ENCODE measurements at places on chromosomes 1 and 21.
A peak's percentile ranks its signal among the peaks of the same experiment; 100 is the strongest.

DNA sequence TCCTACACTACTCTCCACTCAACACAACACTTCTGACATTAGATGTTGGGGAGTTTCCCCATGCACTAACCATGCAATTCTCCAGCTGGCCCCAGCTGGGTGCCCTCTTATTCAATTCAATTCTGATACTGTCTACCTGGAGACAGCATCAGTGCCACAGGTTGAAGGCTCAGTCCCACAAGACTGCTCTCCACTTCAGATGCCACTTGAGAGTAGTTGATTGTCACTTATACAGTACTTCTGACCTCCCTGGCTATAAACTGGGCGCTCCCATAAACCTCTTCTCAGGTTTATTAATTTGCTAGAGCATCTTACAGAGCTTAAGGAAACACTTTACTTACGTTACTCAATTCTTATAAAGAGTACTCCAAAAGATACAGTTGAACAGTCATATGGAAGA is 442.3 kb downstream of the LRRIQ3 start:
- DNase-seq = no peak

DNA sequence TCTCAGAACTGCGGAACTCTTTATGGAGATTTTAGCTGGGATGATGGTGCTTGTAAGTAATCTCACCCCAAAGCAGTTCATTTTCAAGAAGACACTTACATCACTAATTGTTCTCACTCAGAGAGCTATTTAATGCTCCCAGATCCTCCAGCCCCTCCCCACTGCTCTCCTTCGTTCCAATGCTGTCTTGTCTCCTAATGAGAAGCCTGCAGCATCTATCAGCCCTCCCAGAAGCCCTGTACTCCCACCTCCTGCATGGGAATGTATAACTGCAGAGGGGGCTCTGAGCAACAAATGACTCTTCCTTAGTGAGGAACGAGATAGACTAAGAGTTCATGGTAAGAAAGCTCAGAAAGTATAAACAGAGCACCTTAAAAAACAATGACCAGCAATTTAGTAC is 377.4 kb upstream of the RUNX1 start:
- DNase-seq = no peak

DNA sequence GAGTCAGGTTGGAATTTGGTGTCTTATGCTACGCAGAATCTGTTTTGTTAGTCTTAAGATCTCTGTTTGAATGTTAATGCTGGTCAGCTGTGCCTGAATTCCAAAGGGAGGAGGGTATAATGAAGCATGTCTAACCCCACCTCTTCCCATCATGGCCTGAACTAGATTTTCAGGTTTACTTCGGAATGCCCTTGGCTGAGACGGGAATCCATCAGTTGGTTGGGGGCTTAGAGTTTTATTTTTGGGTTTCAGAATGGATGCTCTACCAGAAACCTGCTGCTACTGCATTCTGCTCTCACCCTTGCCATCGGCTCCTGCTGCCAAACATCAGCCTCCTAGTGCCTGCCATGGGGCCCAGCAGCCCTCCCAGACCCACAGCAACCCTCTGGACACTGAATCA is 24.1 kb upstream of the ETV3 start:
- DNase-seq = no peak

GRCh38 chr1:42740851-42741580 is 980 bp upstream of the CLDN19 start:
- DNase-seq = no peak

- no peak for DNase-seq
These were observed 38.0 kb downstream of the PTPN14 start for GRCh38 chr1:214513394-214513793.

DNA sequence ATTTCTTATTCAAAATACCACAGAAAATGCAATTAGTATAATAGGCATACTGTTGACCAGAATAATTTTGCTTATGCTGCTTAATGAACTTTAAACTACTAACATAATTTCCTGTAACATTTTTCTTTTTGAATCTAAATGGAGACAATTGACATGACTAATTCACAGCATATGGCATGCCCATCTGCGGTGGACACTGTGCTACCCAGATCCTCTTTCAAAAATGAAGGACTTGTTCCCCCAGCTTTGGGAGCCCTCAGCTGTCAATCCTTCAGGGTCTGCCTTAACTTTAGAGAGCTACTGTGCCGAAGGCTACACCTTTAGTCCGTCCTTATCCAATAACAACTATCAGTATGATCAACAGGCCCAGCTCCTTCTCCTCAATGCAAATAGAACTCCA is 789.0 kb downstream of the PLA2G4A start:
- no peak for DNase-seq

DNA sequence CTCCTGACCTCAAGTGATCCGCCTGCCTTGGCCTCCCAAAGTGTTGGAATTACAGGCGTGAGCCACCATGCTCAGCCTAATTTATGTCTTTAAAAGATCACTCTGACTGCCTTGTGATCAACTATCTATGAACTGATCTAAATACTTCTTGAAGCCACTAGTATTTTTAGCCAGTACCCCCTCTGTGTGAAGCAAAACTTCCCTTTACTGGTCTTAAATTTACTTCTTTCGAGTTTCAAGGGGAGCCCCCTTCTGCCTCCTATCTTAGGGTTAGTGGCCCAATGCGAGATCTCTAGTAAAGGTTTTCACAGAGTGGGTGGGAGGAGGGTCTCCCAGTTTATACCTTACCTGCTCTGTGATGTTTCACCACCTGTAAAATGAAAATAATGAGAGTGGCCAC is 66.1 kb upstream of the RPL11 start:
- no peak for DNase-seq

DNA sequence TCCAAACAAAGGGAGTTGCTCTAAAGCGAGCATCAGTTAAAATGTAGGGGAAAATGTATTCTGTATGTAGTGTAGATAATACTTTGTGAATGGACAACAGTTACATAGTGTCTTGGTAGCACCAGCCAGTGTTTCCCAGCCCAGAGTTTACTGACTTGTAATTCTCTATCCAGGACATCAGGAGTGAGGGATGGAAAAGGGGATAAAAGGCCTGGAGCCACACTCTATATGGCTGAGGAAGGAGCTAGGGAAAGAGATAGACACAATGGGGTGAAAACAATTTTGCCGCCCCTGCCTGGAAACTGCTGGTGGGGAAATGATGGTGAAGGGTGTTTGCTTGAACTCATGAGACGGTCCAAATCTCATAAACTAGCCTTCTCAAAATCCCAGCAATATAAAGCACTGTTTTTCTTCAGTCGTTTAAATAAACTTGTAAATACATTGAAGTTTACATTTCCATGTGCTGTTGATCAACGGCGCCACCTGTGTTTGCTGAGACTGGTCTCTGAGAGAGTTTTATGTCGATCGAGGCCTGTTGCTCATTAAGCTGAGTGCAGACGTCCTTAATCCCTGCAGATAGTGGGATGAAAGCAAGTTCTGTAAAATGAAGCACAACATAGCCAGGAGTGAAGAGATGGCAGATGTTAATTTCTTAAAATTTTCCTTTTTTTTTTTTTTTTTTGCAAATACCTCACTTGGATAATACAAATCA is 27.9 kb upstream of the AGO1 start:
- DNase-seq = peak; percentile 72

GRCh38 chr1:17168091-17168876 is 36.6 kb upstream of the PADI1 start:
- no peak for DNase-seq

GRCh38 chr1:14304381-14304865 is 294.1 kb upstream of the KAZN start:
- no peak for DNase-seq

GRCh38 chr1:153587314-153587713 is 21.7 kb upstream of the S100A2 start:
- DNase-seq = no peak

DNA sequence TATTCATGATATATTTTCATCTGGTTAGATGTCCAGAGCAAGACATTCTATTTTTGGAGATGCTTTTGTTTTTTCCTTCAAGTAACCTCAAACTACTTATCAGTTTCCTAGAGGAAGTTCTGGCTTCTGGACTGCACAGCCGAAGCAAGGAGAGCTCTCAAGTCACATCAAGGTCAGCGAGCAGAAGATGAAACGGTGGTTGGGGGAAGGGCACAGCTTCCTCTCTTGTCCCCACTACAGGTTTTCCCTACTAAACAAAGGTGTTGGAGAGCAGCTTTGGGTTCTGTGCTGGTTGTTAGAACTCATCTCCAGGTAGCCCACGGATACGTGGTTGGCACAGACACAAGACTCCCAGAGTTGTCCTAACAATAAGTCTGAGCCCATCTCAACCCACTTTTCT is 5.1 kb upstream of the PLEKHO1 start:
- DNase-seq = no peak

- no peak for DNase-seq
These were observed 852 bp downstream of the KTI12 start for GRCh38 chr1:52032785-52033131.

GRCh38 chr1:174916846-174917245 is 82.9 kb upstream of the CACYBP start:
- DNase-seq = no peak

- DNase-seq = no peak
These were observed 217.9 kb downstream of the USP25 start for GRCh38 chr21:15947677-15948076.

GRCh38 chr1:109976762-109977161 is 7.8 kb upstream of the AHCYL1 start:
- no peak for DNase-seq

DNA sequence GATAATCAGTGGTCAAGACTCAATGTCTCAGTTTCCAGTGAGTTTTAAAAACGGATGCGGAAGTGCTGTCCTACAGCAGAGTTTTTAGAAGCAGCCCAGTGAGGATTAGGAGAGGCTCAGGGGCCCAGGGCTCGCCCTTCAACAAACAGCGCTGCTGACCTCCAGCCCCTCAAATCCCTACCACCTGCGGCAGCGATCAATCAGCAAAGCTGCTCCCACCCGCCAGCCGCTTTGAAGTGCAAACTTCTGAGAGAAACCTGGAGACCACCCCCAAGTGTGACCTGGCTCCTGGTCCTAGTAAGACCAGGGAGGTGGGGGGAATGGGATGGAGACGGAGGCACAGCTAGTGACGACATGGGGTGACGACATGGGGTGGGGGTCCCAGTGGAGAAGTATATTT is 14.4 kb downstream of the ZBTB17 start:
- DNase-seq = no peak

DNA sequence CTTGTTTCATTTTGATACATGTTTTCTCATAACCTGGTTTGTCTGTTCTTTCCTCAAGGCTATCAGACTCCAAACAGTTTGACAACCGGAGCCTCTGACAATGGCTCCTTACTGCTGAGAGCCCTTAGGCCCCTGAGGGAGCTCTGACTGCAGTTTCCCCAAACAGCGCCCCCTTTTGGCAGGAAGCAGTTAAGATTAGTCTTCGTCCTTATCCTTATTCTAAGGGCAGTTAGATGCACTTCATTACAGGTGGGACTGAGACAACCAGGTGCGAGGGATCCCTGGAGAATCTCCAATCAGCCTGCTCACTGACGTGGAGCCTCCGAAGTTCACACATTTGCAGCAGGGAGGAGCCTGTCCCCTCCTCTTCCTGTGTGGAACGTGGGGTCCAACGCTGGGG is 393.1 kb downstream of the BRINP3 start:
- no peak for DNase-seq

DNA sequence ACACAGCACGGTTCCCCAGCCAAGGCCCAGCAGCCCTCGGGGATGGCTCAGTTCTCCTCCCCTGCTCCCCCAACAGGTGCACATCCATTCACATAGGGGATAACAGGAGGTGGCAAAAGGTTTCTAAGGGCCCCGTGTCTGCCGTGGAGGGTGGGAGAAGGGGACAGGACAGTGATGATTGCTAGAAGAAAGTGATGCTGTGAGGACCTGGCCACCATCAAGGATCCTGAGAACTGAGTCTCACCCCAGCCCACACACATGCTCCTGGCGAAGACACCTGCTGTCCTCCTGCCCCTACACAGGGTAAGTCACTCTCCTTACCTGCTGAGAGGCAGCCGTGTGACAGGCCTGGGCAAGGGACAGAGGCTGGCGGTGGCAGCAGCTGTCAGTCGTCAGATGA is 54.5 kb downstream of the GNG4 start:
- no peak for DNase-seq

DNA sequence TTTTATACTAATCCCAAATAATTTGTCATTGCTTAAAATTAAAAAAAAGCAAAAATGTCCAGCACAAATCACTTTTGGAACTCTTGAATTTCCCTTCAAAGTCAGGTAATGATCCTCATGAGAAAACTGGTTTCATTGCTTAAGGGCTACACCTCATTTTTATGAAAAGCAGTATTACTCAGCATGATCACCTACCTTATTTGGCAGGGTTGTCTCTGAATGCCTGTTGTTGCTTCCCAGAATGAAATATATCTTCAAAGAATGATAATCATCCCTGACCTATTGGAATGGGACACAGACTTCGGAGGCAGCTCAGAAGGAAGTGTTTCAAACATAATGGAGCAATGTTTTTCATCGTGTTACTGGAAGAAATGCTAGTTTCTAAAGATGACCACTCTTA is 29.7 kb downstream of the C1orf21 start:
- DNase-seq = no peak

DNA sequence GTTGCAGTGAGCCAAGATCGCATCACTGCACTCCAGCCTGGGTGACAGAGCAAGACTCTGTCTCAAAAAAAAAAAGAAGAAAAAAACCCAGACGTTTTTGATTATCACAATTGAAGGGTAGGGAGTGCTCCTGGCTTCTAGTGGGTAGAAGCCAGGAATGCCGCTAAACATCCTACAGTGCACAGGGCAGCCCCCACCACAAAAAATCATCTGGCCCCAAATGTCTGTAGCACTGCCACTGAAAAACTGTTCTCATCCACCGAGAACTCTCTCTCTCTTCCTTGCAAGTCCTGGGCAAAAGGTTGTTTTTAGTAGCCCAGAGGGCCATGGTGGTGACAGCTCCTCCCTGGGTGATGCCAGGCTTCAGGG is 35.6 kb upstream of the GPR157 start:
- DNase-seq = no peak

GRCh38 chr1:117664314-117664713 is 58.5 kb downstream of the TENT5C start:
- no peak for DNase-seq

DNA sequence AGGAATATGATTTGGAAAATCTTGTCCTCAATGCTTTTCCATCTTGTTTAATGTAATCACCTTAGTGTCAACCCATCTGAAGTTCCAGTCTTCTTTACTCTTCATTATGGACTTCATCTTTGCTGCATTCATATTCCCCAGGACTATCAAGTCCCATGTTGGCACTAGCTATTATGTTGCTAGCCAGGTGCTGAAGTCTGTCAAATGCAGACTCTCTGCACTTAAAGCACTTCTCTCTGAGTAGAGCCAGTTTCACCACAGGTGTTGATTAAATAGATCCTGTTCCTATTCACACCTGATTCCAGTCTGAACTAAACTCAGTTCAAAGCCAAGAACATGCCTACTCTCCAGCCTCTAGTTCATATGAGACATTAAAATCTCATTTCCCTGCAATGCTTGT is 75.0 kb upstream of the PKN2 start:
- DNase-seq = no peak

DNA sequence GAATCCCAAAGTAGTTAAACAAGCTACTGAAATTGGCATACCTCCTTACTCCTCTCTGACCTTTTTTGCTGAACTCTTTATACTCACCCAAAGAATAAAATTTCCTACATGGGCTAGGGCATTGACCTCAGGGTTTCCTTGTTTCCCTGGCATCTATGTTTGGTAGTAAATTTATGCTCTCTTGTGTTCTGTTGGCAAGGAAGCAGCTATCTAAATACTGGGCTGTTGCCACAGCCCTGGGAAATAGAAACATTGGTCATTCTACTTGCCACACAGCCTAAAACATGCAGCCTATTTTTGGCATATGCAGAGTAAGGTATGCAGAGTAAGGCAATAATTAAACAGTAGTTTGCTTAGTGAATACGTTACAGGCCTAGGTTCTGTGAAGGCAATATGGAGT is 351.4 kb downstream of the HLX start:
- peak; percentile 21 for DNase-seq

GRCh38 chr1:58629031-58629462 is 52.0 kb upstream of the TACSTD2 start:
- no peak for DNase-seq

GRCh38 chr1:231107600-231108326 is 54.1 kb upstream of the TRIM67 start:
- no peak for DNase-seq

Measured in NCI-H1092 (cell line).